Suprapubic skin (tissue), 4 donors: ENCODE measurements at places on chromosomes 5 and 9.

GRCh38 chr9:76912636-76913275 is 6.8 kb upstream of the PRUNE2 start:
- DNase-seq = no peak

DNA sequence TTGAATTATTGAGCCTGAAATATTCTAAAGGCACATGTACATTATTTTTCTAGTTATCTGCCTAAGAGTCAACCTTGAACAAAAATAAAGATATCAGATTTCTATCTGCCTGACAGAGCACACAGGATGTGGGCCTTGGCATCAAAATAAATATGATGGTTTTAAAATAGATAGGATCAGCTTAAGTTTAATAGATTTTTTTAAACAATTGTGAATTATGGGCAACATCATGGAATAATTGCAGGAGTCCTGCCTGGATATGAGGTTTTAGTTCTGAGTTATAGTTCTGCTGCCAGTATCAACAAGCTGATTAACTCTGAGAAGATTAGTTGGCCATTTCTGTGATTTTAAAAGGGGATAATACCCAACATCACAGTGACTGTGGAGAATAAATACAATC is 107.0 kb upstream of the PCA3 start:
- no peak for DNase-seq

DNA sequence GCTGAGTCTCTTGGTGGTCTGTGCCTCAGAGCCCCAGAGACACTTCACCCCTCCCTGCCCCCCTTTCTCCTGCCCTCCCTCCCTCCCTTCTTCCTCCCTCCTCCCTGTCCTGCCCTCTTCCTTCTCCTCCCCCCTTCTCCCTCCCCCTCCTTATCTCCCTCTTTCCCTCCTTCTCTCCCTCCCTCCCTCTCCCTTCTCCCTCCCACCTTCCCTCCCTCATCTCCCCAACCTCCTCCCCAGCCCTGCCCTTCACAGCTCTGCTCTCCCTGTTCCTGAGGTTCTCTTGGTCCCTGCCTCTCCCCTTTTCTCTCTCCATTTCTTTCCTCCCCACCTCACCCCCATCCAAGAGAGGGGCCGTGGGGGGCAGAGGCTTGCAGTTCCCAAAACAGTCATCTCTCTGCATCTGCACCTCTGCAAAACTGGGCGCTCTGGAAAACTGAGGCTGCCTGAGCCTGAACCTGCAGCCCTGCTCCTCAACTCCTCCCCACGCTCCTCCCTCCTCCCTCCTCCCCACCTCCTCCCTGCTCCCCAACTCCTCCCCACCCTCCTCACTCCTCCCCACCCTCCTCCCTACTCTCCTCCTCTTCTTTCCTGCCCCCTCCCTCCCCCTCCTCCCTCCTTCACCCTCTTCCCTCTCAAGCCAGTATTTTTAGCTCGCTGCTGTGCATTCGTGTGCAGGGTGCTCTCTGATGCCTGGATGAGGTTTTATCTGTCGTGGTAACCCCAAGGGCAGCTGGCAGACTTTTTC is 219.1 kb downstream of the C9orf50 start:
- no peak for DNase-seq

- no peak for DNase-seq
Measured at GRCh38 chr5:111229871-111230810, 6.0 kb downstream of the CAMK4 start.

GRCh38 chr9:68489646-68490045 is 51.0 kb downstream of the TMEM252 start:
- no peak for DNase-seq

GRCh38 chr9:36985769-36986467 is 48.1 kb downstream of the PAX5 start:
- DNase-seq = no peak
